ENCODE measurements at places on chromosomes 2 and 18. TPM values are rescaled to one million over a fixed set of nuclear protein-coding genes. Genes with fewer than 3 reads are reported as not detected.

PID1 gene
- 41.3 TPM for total RNA-seq

GRCh38 chr18:421247-422155 is 79.0 kb downstream of the COLEC12 start:
- H3K4me3 ChIP-seq: no peak overlapping the region
- H3K27ac ChIP-seq: no peak overlapping the region
- no peaks in the 10 kb centered on the region for H3K4me1 ChIP-seq
- DNase-seq: no peak
- no peaks in the 10 kb centered on the region for H3K27me3 ChIP-seq

DNA sequence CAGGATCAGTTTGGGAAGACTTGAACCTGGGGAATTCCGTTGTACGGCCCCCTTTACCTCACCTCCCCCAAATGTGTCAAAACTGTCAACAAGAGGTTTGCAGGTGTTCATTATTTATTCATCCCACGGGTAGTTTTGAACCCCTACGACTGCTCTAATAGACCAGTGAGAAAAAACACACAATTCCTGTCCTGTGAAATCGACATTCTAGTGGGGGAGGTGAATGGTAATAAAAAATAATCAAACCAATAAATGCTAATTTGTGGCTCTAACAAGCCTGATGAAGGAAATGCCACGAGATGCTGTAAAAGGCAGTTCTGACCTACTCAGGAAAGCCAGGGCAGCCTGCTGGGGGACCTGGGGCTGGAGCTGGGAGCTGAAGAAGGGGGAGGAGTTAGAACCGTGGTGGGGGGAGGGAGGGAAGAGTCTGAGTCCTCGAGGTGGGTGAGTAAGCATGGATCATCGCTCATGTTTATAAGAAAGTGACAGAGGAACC is 463 bp upstream of the DNAJB2 start:
- no peaks in the 10 kb centered on the region for H3K27me3 ChIP-seq
- no peak for DNase-seq
- H3K4me1 ChIP-seq: peaks cover 20% of the 10 kb centered on the region
- H3K27ac ChIP-seq: peak overlapping the region; percentile 89

DNA sequence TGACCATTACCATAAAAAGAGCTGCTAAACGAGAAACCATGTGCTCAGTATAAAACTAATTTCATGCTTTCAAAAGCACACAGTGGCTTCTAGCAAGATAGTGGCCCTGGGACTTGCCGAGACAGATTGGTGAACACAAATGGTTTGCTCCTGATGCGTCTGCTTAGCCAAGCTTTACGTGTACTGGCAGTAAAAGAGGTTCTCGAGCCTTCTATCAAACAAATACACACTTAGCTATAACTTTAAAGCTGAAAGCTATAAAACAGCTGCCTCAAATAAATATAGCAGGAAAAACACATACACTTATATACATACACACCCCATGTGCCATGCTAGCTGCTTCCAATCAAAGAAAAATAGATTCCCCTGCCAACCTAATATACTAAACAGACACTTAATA is 117.0 kb downstream of the ZNF385B start:
- H3K4me1 ChIP-seq: peaks cover 8% of the 10 kb centered on the region
- H3K4me3 ChIP-seq: peak overlapping the region; percentile 16
- no peak overlapping the region for H3K27ac ChIP-seq
- peak; percentile 86 for DNase-seq

DNA sequence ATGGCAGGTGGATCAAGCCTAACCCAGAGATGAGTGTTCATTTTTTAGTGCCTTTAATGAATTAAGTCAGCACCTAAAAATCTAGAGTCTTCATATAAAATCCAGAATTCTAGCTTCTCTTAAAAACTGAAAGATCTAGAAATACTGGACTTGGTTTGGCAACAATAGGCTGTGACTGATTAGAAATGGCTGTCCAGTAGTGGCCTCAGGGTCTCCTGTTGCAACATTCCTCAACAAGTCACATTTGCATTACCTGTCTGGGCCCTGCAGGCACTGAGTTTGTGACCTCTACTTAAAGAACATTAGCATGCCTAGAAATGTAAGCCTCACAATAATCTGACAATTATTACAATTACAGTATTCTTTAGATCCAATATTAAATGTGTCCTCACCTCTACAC is 33.1 kb downstream of the MBD2 start:
- peaks cover 15% of the 10 kb centered on the region for H3K36me3 ChIP-seq
- H3K4me3 ChIP-seq: no peak overlapping the region
- DNase-seq: peak; percentile 3
- H3K27ac ChIP-seq: no peak overlapping the region

DNA sequence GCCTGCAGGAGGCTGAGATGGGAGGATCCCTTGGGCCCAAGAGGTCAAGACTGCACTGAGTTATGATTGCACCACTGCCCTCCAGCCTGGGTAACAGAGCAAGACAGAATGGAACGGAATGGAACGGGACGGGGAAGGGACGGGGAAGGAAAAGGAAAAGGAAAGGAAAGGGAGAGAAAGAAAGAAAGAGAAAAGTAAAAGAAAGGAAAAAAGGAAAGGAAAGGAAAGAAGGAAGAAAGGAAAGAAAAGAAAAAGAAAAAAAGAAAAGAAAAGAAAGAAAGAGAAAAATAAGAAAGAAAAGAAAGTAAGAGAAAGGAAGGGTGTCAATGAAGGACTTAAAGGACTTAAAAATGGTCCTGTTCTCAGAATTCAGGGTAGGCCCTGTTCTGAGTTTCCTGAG is 4.3 kb upstream of the SPOPL start:
- H3K4me1 ChIP-seq: peaks cover 2% of the 10 kb centered on the region
- no peak for DNase-seq
- H3K27me3 ChIP-seq: no peaks in the 10 kb centered on the region
- no peak overlapping the region for H3K4me3 ChIP-seq
- H3K36me3 ChIP-seq: no peaks in the 10 kb centered on the region

- no peaks in the 10 kb centered on the region for H3K27me3 ChIP-seq
- no peak overlapping the region for H3K4me3 ChIP-seq
- H3K36me3 ChIP-seq: no peaks in the 10 kb centered on the region
- H3K27ac ChIP-seq: no peak overlapping the region
Measured at GRCh38 chr18:39805218-39805617, 2149.8 kb upstream of the PIK3C3 start.

Measured in lung (tissue), 17 donors.